ENCODE measurements at places on chromosomes 5 and 9.

- DNase-seq = no peak
Observed at GRCh38 chr9:14380061-14380836, 66.3 kb upstream of the NFIB start.

DNA sequence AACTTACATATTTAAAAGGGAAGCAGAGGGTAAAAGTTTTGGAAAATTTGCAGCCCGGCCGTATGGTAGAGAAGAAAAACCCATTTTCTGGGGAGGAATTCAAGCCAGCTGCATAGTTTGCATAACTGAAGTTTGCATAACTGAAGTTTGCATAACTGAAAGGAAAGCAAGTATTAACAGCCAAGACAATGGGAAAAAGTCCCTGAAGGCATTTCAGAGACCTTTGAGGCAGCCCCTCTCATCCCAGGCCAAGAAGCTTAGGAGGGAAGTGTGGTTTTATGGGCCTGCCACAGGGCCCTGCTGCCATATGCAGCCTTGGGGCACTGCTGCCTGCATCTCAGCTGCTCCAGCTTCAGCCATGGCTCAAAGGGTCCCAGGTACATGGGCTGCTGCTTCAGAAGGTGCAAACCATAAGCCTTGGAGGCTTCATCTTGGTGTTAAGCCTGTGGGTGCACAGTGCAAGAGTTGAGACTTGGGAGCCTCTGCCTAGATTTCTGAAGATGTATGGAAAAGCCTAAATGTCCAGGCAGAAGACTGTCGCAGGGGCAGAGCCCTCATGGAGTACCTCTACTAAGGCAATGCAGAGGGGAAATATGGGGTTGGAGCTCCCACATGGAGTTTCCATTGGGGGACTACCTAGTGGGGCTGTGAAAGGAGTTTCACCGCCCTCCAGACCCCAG, 36.9 kb upstream of the CXCL14 start:
- no peak for DNase-seq

GRCh38 chr9:1002678-1003077, 26.2 kb downstream of the DMRT3 start:
- no peak for DNase-seq

- no peak for DNase-seq
Observed at GRCh38 chr9:125472562-125472925, 210.9 kb downstream of the GAPVD1 start.

DNA sequence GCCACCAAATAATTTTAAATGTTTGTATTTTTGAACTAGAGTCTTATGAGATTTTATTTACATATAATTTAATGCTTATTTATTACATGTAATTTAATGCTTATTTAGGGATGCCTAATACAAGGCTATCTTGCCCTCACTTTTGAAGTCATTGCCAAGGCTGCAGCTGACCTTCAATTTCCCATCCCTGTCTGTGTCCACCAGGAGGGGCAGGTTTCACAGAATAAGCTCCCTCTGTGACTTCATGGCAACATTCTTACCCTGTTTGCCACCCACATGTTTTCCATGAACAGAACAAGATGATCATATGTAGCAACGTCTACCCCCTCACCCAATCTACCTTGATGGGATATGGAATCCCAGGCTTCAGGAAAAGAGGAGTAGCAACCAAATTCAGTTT, 27.0 kb downstream of the C5 start:
- no peak for DNase-seq

GRCh38 chr5:118952992-118953651, 35.2 kb downstream of the DTWD2 start:
- DNase-seq = no peak

- DNase-seq = no peak
Observed at GRCh38 chr5:41526699-41527098, 16.3 kb upstream of the PLCXD3 start.

GRCh38 chr9:85536076-85536475, 205.7 kb downstream of the AGTPBP1 start:
- DNase-seq = no peak

DNA sequence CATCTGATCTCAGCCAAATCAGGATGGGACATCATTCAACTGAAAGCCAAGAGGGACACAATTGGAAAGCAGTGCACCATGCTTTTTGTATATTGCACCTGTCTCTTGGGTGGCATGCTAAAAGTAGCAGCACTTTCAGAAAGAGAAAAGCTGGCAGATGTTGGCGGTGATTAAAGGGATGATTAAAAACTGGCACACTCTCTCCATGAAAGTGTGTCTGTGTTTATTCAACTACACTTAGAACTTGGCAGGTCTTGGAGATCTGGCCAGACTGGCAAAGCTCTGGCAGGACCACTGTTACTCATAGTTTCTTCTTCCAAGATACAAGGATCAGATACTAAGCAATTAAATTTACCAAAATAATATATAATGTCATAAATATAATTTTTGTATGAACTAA, 112.9 kb upstream of the ELAVL2 start:
- DNase-seq = peak; percentile 4

DNA sequence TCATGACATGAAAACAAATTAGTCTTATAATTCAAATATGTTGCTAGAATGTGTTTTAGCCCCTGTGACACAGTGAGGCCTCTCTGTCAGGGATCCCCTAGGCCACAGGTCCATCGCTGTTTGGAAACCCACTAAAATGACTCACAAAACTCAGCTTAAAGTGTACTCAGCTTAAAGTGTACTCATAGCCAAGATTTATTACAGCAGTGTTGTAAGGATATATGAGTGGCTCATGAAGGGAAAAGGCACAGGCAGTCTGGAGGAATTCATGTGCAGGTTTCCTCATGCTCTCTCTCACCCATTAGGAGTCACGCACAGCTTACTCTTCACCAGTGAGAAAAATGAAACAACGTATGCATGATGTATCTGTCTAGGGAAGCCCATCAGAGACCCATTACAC, 24.4 kb upstream of the TGFBI start:
- no peak for DNase-seq

DNA sequence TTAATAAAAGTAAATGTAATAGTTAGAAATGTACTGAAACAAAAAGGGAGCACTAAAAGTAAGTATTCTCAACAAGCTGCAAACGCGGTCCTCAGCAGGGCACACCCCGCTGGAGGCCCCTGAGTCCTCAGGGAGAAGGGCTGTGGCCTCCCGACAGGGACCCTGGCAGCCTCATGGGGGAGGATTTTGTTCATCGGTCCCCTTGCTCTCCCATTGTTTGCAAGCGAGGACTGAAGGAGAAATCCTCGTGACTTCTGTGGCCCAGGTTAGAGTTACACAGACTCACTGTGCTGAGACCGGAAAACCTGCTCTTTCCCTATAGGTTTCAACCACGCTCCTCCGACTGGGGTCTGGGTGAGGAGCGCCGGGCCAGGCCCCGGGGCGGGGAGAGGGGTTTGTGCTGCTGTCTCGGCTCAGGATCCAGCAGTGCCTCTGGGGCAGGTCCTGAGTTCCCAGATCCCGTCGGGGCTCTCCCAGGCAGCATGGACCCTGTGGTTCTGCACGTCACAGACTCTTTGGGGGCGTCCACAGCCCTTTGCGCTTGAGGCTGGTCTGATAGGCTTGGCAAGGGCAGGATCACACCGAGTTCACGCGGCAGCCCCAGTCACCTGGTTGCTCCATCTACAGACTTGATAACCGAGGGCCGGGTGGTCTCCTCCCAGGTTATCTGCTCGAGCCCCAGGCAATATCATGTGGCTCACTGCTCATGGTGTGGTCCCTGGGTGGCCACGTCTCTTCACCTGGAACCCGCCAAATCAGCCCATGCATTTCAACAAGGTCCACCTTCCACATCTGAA, 38.8 kb downstream of the MRPL36 start:
- no peak for DNase-seq

DNA sequence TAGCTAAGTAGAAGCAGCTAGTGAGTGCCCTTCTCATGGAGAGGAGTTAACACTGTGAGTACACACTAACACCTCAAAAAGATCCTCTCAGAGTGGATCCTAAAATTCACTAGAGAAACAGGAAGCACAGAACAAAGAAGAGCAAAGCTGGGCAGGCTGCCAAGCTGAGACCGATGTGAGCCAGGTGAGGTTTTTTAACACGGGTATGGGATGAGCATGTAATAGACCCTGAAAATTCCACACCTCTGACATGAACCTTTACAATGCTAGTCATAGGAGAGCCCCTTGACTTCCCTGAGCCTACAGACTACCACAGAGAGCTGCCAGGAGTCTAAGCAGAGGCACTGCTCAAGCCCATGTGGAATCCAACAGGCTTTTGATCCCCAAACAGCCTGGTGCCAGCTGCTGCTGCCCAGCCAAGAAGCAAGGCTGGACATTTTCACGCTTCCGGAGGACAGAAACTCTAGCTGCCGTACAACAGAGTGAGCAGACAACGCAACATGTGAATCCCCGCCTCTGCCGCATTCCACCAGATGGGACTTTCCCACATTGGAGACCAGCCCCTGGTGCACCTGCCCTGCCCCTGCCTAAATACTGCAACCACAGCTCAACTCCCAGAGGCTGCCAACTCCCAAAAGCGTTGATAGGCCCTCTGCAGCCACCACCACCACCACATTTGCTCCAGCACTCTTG, 280.8 kb downstream of the CDH10 start:
- no peak for DNase-seq

- DNase-seq = no peak
Observed at GRCh38 chr5:4082966-4083564, 487.4 kb downstream of the IRX1 start.

GRCh38 chr5:65861830-65862241, 64.5 kb upstream of the ERBIN start:
- no peak for DNase-seq

Data from NCI-H2171 treated with DMSO at 0.1 percent for 48 hours (cell line).